ENCODE measurements at places on chromosomes 1 and 21. TPM values are rescaled to one million over a fixed set of nuclear protein-coding genes. Genes with fewer than 3 reads are reported as not detected.

FHAD1 gene
- total RNA-seq = not detected

- peak overlapping the region; percentile 81 for H3K4me3 ChIP-seq
- H3K27ac ChIP-seq = peak overlapping the region; percentile 83
- no peaks in the 10 kb centered on the region for H3K27me3 ChIP-seq
- DNase-seq = no peak
- H3K36me3 ChIP-seq = peaks cover 3% of the 10 kb centered on the region
- peaks cover 58% of the 10 kb centered on the region for H3K4me1 ChIP-seq
These were observed 1.6 kb downstream of the COL11A1 start for GRCh38 chr1:103106426-103107341.

- no peak overlapping the region for H3K4me3 ChIP-seq
- peaks cover 16% of the 10 kb centered on the region for H3K4me1 ChIP-seq
- no peaks in the 10 kb centered on the region for H3K27me3 ChIP-seq
- peaks cover 31% of the 10 kb centered on the region for H3K36me3 ChIP-seq
- H3K27ac ChIP-seq = no peak overlapping the region
These were observed 38.0 kb downstream of the ARHGAP29 start for GRCh38 chr1:94199398-94199797.

DNA sequence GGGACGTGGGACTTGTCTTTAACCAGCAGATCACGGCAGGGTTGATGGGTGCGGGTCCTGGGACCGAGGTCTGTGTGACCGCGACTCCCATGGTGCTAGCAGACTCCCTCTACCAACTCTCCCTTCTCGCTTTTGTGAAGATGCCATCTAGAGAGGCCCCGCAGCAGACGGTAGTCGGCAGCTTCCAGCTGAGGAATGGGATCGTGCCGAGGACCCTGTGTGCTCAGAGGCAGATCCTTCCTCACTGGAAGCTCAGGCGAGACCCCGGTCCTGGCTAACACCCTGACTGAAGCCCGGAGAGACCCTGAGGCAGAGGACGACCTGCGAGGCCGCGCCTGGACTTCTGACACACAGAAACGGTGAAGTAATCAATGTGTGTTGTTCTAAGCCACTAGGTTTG is 12.5 kb upstream of the SPATC1L start:
- H3K27ac ChIP-seq = no peak overlapping the region
- no peak overlapping the region for H3K4me3 ChIP-seq
- H3K4me1 ChIP-seq = no peaks in the 10 kb centered on the region
- peak; percentile 63 for DNase-seq
- no peaks in the 10 kb centered on the region for H3K27me3 ChIP-seq

DNA sequence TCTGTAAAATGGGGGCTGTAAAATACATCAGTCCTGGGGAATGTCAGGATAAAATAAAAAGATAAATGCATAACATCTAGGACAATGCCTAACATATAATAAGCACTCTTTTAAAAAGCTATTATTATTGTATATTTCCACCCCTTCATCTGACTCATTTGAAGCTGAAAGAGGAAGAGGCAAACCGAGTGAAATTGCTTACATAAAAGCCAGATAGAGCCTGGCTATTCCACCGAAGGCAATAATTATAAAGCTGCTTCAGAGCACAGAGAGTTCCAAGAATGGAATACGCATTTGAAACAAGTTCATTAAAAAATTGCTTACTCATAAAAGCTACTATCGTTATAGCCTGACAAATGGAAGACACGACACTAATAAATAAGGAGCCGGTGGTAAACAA is 186.1 kb upstream of the CAMK1G start:
- peaks cover 2% of the 10 kb centered on the region for H3K27me3 ChIP-seq
- no peak overlapping the region for H3K4me3 ChIP-seq
- peaks cover 14% of the 10 kb centered on the region for H3K4me1 ChIP-seq

DNA sequence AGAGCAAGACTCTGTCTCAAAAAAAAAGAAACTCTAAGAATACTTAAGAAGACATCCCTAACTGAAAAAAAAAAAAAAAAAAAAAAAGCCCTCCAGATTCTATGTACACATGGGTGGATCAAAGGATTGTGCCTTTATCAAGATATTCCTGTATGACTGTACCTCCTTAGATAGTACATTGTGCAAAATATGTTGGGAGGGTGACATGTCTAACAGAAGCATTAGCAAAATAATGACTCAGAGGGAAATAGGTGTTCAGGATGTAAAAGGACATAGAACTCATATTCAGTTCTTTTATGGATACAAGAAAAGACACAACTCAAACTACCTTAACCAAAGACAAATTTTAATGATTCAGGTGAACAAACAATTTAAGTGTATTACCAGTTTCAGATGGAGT is 269.8 kb upstream of the KAZN start:
- H3K36me3 ChIP-seq = peaks cover 2% of the 10 kb centered on the region
- no peaks in the 10 kb centered on the region for H3K4me1 ChIP-seq
- DNase-seq = no peak
- H3K27me3 ChIP-seq = no peaks in the 10 kb centered on the region
- no peak overlapping the region for H3K4me3 ChIP-seq
